Activated naive CD4-positive, alpha-beta T cell treated with anti-CD3 and anti-CD28 coated beads, Interleukin-2, amount 10 ng/mL, durations not matched to agents 7 days and 5 days (primary cell): ENCODE measurements at places on chromosomes 11 and 22.

GRCh38 chr11:1372660-1373059 lies 17.1 kb upstream of the BRSK2 start:
- H3K27me3 ChIP-seq: no peaks in the 10 kb centered on the region
- H3K27ac ChIP-seq: no peak overlapping the region
- no peaks in the 10 kb centered on the region for H3K36me3 ChIP-seq
- no peak overlapping the region for H3K4me3 ChIP-seq
- no peaks in the 10 kb centered on the region for H3K4me1 ChIP-seq

DNA sequence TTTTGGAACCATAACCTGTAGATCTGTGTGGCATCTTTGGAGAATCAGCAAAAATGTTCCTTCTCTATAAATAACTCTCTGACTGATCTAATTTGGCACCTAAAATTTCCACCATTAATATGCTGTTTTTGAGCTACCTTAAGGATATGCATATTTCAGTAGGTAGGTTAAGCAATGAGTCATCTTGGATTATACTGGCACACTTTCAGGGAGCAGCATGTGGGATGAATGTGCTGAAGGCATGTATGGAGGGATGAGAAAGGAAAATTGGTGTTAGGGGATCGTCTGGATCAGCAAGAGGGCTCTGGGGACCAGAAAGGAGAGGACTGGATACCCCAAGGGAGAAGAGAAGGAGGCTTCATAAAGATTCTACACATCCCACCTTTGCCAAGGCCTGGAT lies 44.6 kb upstream of the ELF5 start:
- H3K27me3 ChIP-seq: peaks cover 17% of the 10 kb centered on the region
- no peak overlapping the region for H3K27ac ChIP-seq
- no peaks in the 10 kb centered on the region for H3K4me1 ChIP-seq

DNA sequence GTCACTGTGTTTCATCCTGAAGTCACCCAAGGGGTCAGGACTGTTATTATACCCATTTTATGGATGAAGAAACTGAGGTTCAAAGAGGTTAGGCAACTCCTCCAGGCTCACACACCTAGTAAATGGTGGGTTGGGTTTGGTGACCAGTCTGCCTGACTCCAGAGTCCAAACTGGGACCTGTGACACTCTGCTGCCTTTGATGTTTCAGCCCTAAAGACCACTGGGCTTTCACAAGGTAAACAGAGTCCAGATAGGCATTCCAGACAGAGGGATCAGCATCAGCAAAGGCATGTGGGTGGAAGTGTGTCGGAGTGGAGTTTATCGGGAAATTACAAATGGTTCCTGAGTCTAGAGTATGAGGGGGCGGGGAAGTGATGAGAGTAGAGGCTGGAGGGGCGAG lies 38.5 kb downstream of the MICAL2 start:
- DNase-seq: no peak
- no peak overlapping the region for H3K4me3 ChIP-seq
- no peaks in the 10 kb centered on the region for H3K27me3 ChIP-seq
- no peak overlapping the region for H3K27ac ChIP-seq
- peaks cover 70% of the 10 kb centered on the region for H3K4me1 ChIP-seq
- H3K36me3 ChIP-seq: peaks cover 18% of the 10 kb centered on the region

DNA sequence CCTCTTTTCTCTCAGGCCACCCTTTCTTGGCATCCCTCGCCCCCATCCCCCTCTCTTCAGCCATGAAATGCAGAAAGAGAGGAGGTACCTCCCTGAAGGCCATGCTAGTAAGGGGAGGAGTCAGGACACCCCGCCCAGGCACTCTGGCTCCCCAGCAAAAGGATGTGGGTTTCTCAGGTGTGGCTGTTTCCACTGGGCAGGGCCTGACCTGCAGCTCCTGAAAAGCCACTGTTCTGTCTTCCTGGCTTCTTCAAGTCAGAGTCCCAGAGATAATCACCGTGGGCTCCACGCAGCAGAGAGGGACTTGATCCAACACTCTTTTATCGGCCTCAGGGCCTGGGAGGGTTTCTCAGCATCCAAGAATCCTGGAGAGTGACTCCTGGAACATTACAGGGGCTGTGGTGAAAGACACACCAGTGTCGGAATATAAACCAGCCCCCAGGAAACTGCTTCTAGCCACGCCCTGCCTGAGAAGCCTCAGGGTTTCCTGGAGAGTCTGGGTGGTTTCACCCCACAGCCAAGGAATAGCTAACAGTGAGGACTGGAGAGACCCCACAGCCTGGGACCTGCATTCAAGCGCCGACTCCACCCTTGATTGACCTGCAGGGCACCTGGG lies 45.7 kb upstream of the TSPAN18 start:
- H3K27me3 ChIP-seq: peaks cover 3% of the 10 kb centered on the region
- peak; percentile 92 for DNase-seq
- H3K36me3 ChIP-seq: peaks cover 31% of the 10 kb centered on the region
- peak overlapping the region; percentile 72 for H3K4me3 ChIP-seq

- H3K27me3 ChIP-seq: peaks cover 50% of the 10 kb centered on the region
- no peaks in the 10 kb centered on the region for H3K36me3 ChIP-seq
- H3K4me1 ChIP-seq: no peaks in the 10 kb centered on the region
These were observed 27.1 kb upstream of the OAF start for GRCh38 chr11:120183701-120184141.

DNA sequence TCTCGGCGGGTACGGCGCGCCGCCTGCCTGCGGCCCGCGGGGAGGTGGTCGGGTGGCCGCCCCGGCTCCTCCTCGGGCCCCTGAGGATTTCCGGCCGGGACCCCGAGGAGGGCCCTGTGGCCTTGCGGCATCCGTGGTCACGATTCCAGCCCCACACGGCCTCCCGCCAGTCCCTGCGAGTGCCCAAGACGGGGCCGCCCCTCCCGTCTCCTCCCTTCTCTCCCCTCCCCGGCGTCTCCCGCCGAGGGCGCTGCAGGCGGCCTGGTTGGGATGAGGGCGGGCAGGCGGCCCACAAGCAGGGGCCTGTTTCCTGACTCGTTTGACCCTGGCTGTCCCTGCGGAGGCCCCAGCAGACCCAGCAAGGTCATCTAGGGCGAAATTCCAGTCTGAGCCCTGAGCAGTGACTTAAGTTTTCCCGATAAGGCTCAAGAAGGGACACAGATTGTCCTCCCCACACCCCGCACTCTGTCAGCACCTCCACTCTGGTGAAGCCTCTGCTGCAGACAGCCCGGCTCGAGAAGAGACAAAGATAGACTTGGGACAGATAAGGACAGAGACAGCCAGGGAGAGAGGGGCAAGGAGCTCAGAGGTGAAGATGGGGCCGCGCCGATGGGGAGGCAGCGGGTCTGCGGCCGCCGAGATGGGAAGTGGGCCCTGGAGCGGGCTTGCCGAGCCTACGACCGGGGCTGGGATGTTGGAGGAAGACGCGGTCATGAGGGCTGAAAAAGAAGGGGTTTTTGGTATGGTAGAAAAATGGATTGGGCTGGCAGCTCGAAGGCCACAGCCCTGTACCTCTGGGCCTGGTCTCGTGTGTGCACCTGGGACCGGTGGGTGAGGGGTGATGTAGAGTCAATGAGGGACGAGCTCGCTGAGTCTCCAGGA lies 95.0 kb downstream of the SWAP70 start:
- peak overlapping the region; percentile 82 for H3K27ac ChIP-seq
- no peaks in the 10 kb centered on the region for H3K36me3 ChIP-seq
- peak; percentile 64 for DNase-seq
- peaks cover 36% of the 10 kb centered on the region for H3K4me1 ChIP-seq
- no peaks in the 10 kb centered on the region for H3K27me3 ChIP-seq
- peak overlapping the region; percentile 72 for H3K4me3 ChIP-seq

- H3K27ac ChIP-seq: no peak overlapping the region
- no peak overlapping the region for H3K4me3 ChIP-seq
- H3K36me3 ChIP-seq: no peaks in the 10 kb centered on the region
- DNase-seq: no peak
These were observed 129.3 kb upstream of the FGF3 start for GRCh38 chr11:69948256-69949141.

DNA sequence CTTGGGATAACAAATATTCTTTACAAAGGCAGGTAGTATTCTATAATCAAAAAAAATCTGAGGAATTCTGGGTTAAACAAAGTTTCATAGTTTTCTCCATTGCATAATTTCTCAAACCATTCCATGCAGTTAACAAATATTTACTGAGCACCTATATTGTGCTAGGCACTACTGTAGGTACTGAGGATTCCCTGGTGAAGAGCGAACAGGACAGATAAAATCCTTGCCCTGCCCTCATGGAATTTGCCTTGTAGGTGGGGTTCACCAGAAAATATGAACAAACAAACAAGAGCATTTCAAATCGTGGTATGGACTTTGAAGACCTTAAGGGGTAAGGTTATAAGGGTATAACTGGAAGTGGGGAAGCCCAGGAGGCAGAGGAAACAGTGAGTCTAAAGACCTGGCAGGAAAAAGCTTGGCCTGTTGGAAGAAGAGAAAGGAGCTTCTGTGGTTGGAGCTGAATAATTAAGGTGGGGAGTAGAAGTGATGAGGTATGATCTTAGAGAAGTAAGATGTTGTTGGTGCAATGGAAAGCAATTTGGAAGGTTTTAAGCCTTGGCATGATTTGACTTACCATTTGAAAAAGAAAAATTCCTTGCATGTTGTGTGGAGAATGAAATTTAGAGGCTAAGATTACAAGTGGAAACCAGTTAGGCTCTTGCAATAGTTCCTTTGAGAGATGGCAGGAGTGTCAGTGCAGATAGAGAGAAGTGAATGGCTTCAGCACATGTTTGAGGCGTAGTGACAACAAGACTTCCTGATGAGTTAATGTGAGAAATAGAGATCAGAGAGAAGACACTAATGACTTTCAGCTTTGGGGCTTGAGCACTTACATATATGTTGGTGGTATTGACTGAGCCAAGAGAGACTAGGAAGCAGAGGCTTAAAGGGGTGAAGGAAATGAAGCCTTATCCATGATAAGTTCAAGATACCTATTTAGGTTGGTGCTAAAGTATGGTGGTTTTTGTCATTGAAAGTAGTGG lies 55.7 kb upstream of the PICALM start:
- peaks cover 13% of the 10 kb centered on the region for H3K4me1 ChIP-seq
- H3K27me3 ChIP-seq: peaks cover 5% of the 10 kb centered on the region
- H3K27ac ChIP-seq: no peak overlapping the region
- no peaks in the 10 kb centered on the region for H3K36me3 ChIP-seq
- H3K4me3 ChIP-seq: no peak overlapping the region
- no peak for DNase-seq

DNA sequence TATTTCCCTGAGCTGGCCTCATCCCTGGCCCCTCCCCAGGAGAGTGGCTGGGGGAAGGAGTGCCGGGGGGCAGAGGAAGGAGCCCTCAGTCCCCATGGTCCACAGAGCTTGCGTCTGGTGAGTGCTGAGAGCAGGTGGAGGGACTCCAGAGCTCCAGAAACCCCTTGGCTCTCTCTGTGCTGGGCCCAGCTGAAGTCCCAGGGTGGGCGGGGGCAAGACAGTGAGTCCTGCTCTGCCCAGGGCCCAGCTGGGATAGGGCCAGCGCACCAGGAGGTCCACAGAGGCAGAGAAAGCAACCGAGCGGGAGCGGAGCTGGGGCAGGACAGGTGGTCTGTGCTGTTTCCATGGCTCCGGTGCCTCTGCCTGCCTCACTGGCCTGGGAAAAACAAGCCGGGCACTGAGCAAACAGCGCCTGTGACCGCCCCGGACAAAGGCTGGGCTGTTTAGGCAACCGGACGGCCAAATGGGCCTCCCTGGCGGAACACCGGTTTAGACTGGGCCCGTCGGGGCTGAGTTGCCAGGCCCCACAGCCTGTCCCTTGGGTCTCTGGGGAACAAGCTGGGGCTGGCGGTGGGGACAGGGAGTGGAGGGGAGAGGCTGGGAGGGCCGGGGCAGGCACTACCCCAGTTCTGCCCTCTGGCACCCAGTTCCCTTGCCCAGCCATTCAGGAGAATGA lies 34.1 kb upstream of the WNT7B start:
- no peak for DNase-seq
- H3K4me1 ChIP-seq: peaks cover 20% of the 10 kb centered on the region
- H3K27ac ChIP-seq: no peak overlapping the region

DNA sequence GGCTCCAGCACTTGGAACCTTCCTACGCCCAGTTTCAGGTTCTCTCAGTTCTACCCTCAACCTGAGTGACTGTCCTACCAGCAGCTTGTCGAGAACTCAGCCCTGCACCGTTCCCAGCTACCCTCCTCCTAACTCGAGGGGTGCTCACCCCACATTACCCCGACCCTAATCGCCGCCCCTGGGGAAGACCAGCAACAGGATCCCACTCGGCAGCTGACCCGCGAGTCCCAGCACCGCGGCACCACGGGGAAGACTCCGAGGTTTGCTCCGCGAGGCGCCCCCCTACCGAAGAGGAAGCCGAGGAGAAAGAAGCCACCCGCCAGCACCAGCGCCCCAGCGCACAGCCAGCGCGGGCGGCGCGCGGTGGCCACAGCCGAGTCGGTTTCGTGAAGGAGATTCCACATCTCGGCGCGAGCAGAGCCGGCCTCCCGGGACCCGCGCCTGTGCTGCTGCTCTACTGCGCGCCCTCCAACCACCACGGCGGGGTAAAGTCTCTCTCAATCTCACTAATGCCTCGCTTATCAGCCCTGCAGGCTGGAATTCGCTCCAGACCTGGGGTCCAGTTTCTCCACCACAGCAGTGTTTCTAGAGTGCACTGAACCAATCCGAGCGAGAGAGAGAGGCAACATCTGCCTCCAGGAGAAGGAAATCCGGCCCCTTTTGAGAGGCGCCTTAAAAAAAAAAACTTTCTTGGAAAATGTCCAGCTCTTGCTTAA lies at the start of gene FOLH1:
Gene FOLH1 (minus strand): TSS at position 597 of the 716 bp plus-strand sequence. CDS start 193 bp downstream, at position 404.
- no peak for DNase-seq
- H3K27ac ChIP-seq: no peak within 1 kb of the TSS
- no peaks in the 10 kb centered on the region for H3K4me1 ChIP-seq
- no peak within 1 kb of the TSS for H3K4me3 ChIP-seq
- H3K27me3 ChIP-seq: peaks cover 8% of the 10 kb centered on the region
- H3K36me3 ChIP-seq: no peaks in the 10 kb centered on the region

DNA sequence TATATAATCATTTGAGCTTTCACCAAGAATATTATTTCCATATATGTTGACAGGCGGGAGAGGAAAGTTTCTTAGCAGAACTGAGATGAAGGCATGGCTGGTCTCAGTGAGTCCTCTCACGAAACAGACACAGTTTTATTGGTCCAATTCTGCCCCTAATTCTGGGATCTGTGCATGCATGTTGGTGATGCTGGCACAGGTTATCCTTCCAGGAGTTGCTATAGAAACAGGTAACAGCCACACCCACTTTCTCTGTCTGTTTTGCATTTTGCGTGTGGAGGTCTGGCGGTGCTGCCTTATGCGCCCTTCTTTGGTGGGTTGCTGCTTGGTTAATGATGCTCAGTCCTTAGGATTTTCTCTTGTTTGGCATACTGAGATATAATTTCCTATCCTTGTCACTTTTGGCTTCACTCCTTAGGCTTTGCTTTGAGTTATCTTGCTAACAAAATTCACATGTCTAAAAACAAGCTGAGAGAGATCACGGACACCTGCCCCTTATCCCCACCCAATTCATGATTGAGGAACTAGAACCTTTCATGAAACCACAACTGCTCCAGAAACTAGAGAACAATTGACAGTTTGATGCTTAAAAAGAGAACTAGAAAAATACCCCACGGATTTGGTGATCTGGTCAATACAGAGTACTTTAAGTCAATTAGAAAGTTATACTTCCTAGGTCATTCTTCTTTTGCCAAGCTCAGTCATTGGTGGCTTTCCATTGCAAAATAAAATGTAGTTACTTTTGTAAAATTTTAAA lies 189.3 kb downstream of the FAT3 start:
- DNase-seq: no peak
- no peaks in the 10 kb centered on the region for H3K4me1 ChIP-seq
- H3K27ac ChIP-seq: no peak overlapping the region
- H3K4me3 ChIP-seq: no peak overlapping the region
- H3K27me3 ChIP-seq: no peaks in the 10 kb centered on the region
- no peaks in the 10 kb centered on the region for H3K36me3 ChIP-seq
